ENCODE measurements at places on chromosomes 1 and 21.

DNA sequence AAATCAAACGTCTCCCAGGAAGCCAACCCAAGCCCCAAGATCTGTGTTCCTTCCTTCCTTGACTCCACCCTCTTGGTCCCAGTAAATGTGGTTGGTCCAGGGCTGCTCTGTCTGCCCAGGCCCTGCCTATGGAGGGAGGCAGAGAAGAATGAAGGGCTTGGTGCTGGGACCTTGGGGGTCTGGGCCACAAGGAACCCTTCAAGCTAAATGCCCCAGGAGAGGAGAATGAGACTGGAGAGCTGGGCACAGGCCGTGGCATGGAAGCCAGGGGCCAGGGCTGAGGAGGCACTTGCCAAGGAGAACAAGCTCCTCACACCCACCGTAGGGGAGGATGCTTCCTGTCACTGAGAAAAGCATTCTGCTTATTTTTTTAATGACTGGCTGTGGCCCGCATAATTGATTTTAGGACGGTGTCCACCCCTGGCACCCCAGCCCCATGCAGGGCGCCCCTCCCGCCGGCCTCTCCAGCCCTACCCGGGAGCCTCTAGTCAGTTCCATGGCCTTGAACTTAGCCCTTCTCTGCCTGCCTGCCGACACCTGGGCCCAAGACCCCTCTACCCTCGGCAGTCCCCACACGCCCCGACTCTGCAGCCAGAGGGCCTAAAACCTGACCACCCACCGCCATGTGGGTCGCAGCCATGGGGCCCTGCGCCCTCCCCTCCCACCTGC, 889 bp downstream of the CLEC20A start:
- DNase-seq, result no peak

DNA sequence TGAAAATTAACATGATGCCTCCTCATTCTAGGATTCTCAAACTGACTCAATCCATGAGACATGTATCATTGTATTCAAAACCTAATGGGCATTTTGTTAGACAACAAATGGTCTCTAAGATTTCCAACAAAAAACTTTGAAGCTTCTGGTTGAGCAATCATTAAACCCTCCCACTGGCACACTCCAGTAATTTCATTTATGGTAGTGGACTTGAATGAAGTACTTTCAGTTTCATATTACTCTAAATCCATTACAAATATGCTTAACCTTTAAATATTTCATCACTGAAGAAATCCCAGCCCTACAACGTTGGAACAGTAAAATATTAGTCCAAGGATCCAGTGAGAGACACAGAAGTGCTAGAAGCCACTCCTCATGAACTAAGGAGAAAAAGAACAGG, 43.5 kb downstream of the GBP6 start:
- DNase-seq, result peak; percentile 7

DNA sequence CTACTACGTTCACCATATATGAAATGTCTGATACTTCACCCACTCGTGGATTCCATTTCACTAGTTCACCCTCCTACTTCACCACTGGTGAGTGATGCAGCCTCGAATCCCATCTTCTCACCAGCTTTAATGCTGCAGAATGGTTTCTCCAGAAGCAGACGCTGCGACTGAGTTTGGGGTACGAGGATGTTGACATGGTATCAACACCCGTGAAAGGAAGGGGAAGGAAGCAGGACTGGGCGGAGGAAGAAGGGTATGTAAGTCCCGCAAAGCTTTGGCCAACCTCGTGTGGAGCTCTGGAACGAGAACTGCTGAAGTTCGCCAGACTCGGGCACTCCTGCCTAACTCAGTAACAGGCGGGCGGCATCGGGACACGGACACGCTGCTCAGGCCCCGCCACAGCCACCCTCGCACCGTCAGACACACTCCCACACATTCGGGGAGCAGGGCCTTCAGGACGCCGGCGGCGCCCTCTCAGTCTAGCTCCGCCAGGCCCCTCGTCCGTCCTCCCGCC, 833 bp upstream of the DIP2A start:
- DNase-seq, result peak; percentile 62

DNA sequence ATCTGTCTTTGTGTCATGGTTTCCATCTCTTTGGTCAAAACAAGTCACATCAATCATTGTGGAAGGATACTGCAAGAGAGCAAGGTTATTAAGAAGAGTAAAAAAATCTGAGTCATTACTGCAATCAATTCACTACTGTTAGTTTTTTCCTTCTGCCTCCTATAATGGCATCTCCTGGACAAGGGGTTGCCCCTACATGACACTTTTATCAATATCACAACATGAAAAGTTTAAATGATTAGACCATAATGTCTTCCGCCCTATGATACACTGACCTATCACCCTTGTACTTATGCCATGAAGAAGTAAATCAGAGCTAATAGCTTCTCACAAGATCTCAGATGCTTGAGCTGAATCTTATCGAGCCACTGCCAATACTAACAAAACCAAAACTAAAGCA, 223.9 kb downstream of the KCNK2 start:
- no peak for DNase-seq

- DNase-seq, result no peak
These were observed 19.9 kb downstream of the ADORA1 start for GRCh38 chr1:203147376-203147775.

GRCh38 chr1:178382372-178382771, 114.4 kb downstream of the CLEC20A start:
- no peak for DNase-seq

- no peak for DNase-seq
These were observed 11.5 kb upstream of the PADI1 start for GRCh38 chr1:17193222-17194132.

- peak; percentile 30 for DNase-seq
These were observed 49.0 kb downstream of the JAK1 start for GRCh38 chr1:64917328-64917861.

DNA sequence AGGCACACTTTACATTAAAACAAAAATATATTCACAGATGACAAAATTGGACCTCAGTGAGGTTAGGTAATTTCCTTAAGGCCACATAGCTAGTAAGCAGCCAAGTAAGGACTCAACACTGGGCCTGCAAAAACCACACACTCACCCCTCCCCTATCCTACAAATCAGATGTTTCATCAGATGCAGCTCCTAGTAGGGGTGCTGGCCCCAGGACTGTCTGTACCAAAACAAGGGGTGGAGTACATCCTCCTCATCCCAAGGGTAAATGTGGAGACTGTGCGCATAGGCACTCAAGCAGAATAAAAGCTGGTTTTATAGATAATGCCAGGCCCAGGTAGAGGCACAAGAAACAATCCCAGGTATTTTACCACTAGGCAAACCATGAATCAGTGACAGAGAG, 25.7 kb downstream of the URB1 start:
- DNase-seq, result no peak

DNA sequence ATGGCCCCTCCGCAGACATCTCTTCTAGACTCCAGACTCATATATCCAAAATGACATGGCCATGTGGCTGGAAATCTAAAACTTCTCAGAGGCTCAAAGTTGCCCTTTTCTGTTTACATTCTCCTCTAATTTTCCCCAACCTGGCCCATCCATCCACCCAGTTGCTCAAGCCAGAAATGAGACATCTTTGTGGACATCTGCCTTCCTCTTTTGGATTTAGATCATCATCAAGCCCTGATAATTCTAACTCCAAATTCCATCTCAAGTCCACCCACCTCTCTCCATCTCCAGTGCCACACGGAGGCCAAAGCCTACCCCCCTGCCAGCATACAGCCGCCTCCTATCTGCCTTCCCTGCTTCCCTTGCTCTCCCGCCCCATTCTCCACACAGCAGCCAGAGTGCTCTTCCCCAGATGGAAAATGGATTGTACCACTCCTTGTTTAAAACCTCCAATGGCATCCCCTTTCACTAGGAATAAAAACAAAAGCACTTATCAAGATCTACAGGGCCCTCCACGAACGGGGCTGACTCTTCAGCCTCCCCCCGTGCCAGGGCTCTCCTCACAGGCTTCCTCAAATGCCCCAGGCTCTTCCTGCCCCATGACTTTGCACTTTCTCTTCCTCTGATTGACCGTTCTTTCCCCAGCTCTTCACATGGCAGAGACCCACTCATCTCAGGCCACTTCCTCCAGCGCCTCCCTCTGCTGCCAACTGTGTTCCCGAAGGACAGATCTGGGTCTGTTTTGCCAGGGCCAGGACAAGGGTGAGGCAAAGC, 40.1 kb downstream of the SYT6 start:
- no peak for DNase-seq

GRCh38 chr21:33246506-33246905, 16.8 kb downstream of the IFNAR2 start:
- DNase-seq, result no peak

DNA sequence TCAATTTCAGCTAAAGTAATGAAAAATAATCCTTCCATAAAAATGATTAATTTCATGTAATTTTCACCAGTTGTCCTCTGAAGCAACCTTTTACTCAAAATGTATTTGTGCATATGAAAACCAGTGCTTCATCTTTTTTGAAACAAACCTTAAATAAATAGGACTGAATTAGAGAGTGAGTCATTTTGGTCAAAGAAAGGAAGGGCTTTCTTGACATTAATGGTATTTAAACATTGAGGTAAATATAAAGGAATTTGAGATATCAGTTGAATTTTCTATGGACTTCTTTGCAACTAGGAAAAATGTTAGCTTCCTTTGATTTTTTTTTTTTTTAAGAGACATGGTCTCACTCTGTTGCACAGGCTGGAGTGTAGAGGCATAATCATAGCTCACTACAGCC, 38.7 kb downstream of the SNX7 start:
- DNase-seq, result no peak

- no peak for DNase-seq
These were observed 382.9 kb upstream of the B3GALT2 start for GRCh38 chr1:193569096-193569982.

DNA sequence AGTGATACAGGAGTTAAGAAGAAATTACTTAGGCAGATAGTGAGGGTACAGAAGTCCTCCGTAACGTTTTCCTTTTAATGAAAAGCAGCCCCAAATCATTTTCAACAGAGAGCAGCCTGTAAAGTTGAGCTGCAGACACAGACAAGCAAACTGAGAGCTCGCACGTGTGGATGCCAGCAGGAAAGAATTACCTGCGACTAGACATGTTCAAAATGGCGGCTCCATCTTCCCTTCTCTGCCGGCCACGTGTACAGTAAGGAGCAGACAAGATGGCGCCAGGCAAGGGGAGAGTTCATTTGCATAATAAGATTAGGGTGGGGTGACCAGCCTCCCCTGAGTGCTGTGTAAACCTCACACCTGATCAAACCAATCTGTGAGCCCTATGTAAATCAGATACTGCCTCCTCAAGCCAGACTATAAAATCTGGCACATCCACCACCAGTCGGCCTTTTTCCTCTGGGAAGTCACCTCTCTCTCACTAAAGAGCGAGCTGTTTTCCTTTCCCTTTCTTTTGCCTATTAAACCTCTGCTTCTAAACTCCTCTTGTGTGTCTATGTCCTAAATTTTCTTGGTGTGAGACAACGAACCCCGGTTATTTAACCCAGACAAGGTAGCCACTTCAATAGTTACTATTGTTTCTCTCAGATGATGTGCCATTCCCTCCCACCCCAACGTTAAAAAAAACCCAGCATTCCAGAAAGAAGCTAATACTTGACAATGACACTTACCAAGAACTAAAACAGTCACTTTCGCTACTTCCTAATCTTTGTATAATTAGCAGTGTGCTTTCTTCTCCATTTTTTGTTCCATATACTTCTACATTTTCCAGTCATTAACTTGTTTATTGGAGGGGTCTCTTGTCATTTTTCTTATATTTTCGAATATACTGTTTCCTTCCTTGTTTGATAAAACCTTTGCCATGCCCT, 27.4 kb downstream of the DUSP10 start:
- no peak for DNase-seq

DNA sequence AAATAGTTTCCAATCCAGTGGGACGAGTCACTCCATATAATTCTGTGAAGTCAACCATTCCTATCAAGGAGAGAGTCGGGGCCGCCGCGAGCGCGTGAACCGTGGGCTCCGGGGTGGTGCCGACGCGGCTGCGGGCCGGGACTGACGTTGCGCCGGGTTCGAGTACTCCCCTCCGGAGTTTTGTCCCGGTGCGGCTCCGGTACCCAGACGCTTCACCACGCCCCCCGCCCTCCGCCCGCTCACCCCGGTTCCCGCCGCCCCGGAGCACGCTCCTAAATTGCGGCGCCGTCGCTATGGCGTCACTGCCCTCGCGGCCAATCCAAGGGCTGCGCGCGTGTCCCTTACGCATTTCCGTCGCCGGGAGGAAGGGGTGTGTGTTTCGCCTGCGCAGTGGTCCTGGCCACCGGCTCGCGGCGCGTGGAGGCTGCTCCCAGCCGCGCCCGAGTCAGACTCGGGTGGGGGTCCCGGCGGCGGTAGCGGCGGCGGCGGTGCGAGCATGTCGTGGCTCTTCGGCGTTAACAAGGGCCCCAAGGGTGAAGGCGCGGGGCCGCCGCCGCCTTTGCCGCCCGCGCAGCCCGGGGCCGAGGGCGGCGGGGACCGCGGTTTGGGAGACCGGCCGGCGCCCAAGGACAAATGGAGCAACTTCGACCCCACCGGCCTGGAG, at the start of gene ATAD3B:
Gene ATAD3B, plus strand, starts transcription at position 377 of the 664 bp plus-strand sequence. Its CDS starts 120 bp downstream, at position 497.
- peak; percentile 96 for DNase-seq

DNA sequence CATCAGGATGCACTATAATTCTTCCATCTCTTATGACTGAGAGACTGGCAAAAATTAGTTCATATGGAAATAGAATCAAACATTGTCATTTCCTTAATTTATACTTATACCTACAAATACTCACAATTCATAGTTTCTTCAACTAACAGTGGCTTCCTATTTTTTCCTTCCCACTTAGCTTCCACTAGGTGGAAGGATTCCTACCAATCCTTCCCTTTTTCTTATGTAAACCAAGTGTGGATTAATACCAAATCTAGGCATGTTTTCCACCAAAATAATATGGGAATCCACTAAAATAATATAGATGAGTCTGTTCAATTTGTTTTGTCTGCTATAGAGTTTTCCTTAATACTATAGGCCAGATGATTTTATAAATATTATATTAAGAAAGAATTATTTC, 1537.1 kb downstream of the PLA2G4A start:
- no peak for DNase-seq

DNA sequence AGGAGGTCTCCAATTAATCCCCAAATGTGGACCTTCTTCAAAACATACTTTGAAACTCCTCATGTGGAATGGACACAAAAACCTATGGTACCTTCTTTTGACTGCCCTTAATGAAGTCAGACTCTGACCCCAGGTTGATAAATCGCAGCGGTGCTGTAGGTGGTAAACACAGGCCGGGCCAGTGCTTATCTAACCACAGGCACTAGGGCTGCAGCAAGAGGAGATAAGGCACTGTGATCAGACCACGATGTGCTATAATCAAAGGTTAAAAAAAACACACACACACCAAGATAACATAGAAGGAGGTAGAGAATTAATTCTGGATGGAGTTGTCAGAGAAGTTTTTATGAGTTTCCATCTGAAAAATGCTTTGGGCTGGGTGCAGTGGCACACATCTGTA, 52.3 kb upstream of the SIPA1L2 start:
- DNase-seq, result no peak

DNA sequence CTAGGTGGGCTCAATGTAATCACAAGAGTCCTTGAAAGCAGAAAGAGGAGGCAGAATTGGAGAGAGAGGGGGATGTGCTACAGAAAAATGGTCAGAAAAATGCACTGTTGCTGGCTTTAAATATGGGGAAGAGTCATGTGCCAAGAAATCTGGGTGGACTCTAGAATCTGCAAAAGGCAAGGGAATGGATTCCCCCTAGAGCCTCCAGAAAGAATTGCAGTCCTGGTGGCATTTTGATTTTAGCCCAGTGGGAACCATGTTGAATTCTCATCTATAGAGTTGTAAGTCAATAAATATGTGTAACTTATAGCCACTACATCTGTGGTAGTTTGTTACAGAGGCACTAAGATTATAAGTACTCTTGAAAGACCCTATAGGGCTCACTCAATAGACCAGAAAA, 210.3 kb downstream of the ASTN1 start:
- DNase-seq, result peak; percentile 32
